ENCODE measurements at places on chromosomes 2 and 18. TPM values are rescaled to one million over a fixed set of nuclear protein-coding genes. Genes with fewer than 3 reads are reported as not detected.

DNA sequence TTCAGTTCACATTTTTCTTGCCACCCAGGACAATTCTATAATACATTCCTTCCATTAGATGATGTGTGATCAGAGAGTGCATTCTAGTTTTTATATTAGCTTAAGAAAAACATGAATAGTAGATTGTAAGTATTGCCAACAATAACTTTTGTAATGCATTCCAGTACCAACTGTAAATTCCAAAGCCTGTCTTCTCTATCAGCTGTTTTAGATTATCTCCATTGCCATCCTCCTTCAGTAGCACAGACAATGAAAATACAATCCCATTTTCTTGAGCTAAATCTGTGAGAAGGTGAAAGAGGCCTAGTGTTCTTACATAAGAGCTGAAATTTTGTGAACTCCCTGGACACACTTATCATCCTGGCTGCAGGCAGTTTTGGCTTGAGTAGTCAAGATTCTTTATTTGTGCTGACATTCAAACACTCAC is 103.9 kb downstream of the CCBE1 start:
- ATAC-seq: no peak

- ATAC-seq: no peak
These were observed 29.3 kb downstream of the GPR55 start for GRCh38 chr2:230895536-230896345.

Gene OBSL1
- total RNA-seq: 88.9 TPM

Gene FSIP2
- total RNA-seq: 0.12 TPM

Data from gastroesophageal sphincter (tissue), 4 donors.